ENCODE measurements at places on chromosomes 13 and 19.

DNA sequence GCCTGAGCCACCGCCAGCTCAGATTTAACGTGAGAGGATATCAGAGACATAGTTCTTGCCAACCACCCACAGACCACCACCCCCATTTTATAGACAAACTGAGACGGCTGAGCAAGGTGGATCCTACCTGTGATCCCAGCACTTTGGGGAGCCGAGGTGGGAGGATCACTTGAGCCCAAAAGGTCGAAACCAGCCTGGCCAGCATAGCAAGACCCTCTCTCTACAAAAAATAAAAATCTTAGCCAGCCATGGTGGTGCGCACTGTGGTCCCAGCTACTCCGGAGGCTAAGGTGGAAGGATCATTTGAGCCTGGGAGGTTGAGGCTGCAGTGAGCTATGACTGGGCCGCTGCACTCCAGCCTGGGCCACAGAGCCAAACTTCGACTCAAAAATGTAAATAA, 30.6 kb upstream of the NDUFS7 start:
- no peak for DNase-seq

DNA sequence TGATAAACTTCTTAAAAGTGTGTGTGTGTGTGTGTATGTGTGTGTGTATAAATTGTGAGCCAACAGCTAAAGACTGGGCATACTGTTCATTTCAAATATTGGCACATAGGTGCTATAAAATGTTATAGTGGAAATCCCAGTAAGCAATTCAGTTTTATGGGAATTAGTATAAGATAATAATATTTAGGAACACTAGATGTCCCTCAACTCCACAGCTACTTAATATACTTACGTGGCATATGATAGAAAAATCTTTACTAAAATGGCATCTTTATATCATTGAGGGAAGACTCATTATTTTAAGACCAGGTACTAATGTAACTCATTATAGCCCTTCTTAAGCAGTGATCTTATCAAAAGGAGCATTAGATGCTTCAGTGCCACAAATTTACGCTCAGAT, 266.2 kb downstream of the MAB21L1 start:
- no peak for DNase-seq

- DNase-seq, result no peak
Measured at GRCh38 chr19:29587518-29587986, 18.5 kb upstream of the POP4 start.

DNA sequence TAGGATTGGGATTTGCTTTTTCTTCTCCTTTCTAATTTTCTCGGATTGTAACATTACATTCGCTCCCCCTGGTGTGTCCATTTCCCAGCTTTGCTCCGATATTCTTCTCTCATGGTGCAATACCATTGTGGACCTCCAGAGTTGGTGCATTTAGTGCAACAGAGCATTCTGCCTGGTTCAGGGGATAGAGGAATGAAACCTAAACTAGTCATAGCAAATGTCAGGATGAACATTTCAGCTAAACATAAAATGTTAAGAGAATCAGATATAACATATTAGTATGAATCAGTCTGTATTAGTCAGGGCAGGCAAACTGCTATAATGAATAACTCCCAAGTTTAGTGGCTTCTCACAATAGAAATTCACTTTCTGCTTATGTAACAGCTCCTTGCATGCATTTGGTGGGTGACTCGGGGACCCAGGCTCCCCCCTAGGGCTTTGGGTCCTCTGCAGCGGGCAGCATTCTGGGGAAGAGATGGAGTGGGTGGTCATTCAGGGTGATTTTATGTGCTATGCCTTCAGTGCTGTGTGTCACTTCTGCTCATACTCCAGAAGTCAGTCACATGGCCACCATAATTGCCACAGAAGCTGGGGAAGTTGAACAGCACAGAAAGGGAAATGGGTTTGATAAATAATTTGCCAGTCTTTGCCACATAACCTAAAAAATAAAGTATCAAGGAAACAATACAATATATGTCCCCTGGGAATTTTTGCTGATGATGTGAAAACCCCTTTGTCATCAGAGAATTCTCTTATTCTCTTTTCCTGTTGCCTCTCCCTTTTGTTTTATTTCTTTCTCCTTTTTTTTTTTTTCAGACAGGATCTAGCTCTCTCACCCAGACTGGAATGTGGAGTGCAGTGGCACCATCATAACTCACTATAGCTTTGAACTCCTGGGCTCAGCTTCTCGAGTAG, 111.0 kb downstream of the HSPH1 start:
- DNase-seq, result no peak

GRCh38 chr13:114143806-114144605, 11.6 kb upstream of the RASA3 start:
- DNase-seq, result no peak

- no peak for DNase-seq
Measured at GRCh38 chr13:76968041-76968440, 19.7 kb downstream of the ACOD1 start.

GRCh38 chr19:31421082-31421481, 71.8 kb upstream of the TSHZ3 start:
- no peak for DNase-seq

- DNase-seq, result no peak
Measured at GRCh38 chr19:18711893-18712292, 28.4 kb downstream of the CRTC1 start.

DNA sequence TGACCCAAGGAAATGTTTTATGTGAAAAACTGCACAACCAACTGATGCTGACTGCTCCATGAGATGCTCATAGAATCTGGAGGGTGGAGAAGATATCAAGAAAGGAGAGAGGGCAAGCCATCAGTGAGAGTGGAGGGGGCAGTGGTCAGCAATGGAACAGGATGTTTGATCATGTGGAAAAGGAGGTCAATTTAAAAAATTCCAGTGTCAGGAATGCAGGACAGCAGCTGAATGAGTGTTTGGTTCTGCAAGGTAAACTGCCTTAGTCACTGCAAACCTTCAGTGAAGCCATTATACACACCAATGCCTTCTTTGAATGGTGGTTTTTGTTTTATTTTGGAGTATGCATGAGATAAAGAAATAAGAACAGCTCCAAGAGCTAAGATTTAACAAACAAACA, 121.5 kb downstream of the FGF14 start:
- DNase-seq, result no peak

- DNase-seq, result no peak
Measured at GRCh38 chr13:102933523-102933922, 87.7 kb downstream of the ERCC5 start.

- no peak for DNase-seq
Measured at GRCh38 chr13:20161951-20162300, 1.1 kb upstream of the GJA3 start.

Data from HTR-8/SVneo (cell line).